CD4-positive, CD25-positive, alpha-beta regulatory T cell (primary cell): ENCODE measurements at places on chromosomes 12 and 14.

DNA sequence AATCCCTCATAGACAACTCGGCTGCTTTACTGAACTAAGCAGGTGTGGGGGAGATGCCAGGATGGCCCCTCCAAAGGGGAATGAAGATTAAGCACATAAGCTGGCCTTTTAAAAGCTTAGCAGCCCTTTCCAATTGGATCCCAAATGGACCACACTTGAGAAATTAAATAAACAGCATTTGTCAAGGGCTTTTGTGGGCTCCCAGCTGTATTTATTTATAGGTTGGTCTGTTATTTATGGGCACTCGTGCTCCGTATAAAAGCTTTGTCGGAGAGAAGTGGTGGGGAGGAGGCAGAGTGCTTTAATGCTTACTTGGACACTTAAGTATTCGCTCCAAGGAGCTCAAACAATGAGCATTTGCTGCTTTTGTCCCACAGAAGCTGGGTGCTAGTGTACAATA lies 580.2 kb downstream of the MED13L start:
- no peak for DNase-seq

GRCh38 chr14:85439696-85440328 lies 90.1 kb upstream of the FLRT2 start:
- DNase-seq: no peak

DNA sequence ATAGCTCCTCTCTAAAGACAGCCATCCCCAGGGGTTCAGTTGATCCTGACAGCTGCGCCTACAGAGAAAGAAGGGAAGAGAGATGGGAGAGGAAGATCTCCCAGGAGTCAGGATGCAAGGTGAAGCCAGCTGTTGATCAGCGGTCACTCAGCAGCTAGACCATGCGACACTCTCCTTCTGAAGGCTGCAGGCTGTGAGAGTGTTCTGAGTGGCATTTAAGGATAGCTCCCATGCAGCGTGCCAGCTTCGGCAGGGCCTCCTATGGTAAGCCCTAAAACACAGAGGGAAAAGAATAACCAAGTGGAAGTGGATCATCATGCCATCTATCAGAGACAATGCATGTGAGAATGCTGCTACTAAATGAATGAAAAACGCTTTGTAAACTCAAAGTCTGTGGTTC lies 197.9 kb upstream of the NUDT4 start:
- DNase-seq: no peak

- no peak for DNase-seq
Measured at GRCh38 chr12:119134284-119135072, 44.3 kb upstream of the HSPB8 start.

DNA sequence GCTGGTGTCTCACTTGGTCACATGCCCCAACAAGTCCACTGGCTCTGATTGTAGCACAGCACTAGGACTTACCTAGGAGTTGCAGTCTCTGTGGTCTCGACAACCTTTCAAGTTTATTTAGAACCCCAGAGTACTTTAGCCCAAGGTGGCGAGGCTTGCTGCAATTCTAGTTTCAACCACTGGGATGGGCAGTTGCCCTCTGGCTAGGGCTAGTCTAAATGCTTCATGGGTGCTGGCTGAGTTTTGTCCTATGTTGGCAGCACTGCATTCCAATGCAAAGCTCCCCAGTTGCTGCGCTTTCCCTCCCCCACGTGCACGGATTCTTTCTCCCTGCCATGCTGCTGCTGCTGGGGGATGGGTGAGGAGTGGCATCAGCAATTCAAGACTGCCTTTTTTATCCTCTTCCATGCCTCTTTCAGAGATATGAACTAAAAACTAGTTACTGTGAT lies 207.9 kb downstream of the SYNE2 start:
- no peak for DNase-seq

DNA sequence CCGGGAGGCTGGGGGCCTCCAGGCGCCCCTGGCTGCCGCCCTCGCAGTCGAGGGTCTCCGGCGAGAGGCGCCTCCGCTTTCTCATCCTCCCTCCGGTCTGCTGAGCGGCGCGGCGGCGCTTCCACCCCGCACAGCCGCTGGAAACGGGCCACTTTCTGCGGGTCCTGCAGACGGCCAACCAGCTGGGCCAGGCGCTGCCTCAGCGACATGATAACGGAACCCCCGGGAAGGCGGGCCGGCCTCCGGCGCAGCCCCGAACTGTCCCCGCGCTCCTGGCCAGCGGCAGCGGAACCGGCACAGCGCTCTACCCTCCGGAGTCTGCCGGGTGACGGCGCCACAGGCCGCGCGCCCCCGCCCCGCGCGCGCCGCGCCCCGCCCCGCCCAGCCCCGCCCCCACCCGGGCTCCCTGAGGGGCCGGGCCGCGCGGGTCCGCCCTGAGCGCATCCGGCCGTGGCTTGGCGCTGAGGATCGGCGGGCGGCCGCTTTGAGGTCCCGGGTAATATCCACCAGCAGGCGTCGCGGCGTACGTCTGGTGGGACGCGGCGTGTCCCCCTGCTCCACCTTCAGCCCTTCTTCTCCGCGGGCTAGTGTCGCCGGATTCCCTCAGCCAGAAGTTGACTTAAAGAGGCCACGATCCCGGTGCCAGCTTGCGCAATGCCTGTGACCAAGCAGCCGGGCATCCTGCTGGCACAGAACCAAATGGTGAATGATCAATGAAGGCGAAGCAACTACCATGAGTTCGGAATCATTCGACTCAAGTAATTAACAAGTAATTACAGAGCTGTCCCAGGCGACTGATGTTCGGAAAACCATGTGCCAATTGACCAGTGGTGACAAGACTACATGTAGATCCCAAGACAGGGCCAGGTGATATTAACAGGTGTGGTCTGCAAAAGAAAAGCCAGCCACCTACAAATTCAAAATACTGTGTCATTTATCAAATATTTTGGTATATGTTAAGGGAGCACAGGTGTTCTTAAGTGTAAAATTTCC lies at the start of gene SGPP1:
Gene SGPP1 (minus strand): TSS at position 330 of the 993 bp plus-strand sequence. CDS start 121 bp downstream, at position 209.
- peak; percentile 81 for DNase-seq

- DNase-seq: peak; percentile 39
Measured at GRCh38 chr12:28552251-28552970, 362.2 kb downstream of the CCDC91 start.

- no peak for DNase-seq
Measured at GRCh38 chr14:104473649-104474494, 105.7 kb upstream of the C14orf180 start.

GRCh38 chr12:32811686-32812392 lies 56.1 kb upstream of the YARS2 start:
- DNase-seq: no peak

- DNase-seq: peak; percentile 54
Measured at GRCh38 chr12:109775172-109775881, 57.9 kb downstream of the TRPV4 start.

GRCh38 chr12:52857500-52857899 lies 8.7 kb upstream of the KRT78 start:
- no peak for DNase-seq

DNA sequence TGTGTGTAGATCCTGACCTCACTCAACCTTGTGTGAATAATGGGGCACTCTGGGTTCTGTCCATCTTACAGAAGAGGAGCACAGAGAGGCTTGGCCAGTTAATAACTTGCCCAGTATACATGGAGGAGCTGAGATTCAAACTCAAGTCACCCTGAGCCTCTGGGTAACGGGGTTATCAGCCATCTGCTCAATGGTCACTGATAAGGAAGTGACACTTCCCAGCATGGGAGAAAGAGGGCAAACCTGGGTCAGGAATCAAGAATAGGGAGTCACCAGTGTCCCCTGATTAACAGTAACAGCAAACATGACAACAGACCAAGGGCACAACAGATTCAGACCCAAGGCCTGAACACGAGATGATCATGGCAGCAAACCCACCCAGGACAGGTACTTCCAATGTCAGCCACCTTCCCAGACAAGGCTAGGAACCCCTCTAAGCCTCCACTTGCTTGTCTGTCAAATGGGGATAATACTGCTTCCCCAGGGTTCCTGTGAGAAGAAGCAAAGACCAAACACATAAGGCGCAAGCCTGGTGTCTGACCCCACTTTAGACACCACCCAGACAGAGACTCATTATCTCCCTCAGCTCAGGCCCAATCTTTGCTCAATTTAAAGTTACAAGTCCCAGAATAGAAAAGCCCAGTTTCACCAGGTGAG lies 3.6 kb downstream of the CCDC85C start:
- DNase-seq: no peak

GRCh38 chr14:23932639-23933038 lies 20.9 kb upstream of the DHRS4 start:
- DNase-seq: no peak

DNA sequence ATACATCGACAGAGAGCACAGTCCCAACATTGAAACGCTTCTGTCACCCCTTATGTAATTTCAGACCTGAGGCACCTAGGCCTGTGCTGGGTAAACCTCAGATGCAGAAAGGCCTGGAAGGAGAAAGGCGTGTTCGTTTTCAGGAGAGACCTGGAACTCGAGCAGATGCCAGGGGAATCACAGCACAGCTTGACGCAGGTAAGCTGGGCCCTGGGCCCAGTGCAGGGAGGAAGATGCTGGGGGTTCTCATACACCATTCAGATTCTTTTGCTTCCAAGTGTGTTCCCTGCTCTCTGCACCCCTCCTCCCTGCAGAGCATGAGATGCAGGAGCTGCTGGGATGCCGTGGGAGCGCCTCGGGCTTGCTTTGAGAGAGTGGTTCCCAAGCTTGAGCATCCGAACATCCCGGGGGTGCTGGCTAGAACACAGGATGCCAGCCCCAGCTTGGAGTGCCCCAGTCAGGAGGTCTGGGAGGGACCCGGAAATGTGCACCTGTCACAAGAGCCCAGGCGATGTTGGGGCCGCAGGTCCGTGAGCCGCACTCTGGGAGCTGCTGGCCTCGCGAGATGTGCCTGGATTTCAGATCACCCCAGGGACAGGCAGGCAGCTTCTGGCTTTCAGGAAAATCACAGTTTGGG lies 35.9 kb downstream of the FZD10 start:
- DNase-seq: no peak

- DNase-seq: no peak
Measured at GRCh38 chr14:85702191-85702590, 172.2 kb downstream of the FLRT2 start.

DNA sequence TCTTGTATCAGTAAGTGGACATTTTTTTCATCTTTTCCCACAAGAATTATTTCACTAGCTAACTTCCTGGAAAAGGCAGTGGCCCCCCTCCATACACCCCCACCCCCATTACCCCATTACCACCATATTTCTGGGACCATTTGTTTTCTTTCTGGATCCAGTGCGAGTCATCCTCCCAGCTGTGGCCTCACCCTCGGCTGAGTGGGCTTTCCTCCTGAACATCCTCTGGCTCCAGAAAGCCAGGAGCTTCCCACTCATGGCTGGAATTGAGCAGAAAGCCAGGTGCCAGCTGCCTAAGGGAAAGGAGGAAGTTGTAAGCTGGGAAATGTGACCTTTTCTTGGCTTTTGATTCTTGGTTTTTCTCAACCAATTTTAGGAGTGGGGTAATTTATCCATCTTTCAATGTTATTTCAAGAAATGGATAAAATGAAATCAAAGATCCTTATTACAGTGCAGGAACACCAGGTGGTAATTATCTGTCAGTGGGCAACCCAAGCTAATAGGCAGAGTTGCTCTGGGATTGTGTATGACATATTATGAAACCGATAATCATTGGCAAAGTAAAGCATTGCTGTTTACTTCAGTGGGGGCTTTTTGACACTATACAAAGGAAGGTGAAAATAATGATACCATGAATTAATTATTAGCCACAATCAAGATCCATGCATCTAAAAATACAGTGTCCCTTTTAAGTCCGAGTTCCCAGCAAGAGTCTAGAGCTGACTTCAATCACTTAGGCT lies 124.6 kb downstream of the KICS2 start:
- DNase-seq: no peak

DNA sequence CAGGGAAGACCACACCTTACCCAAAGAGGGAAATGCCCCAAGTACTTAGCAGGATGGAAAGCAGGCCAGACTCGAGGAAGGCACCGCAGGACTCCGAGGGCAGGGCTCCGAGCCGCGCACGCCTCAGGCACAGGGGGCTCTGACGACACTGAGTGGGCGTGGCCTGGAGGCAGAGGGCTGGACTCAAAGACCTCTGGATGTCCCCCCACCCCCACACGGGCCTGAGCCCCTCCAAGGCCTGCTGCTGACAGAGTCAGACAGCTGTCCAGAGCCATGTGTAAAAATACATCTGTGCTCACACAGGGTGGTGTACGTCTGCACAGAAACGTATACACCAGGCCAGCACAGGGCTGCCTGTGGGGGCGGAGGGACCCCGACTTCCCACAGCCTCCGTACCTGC lies 1.4 kb downstream of the AKT1 start:
- peak; percentile 24 for DNase-seq

DNA sequence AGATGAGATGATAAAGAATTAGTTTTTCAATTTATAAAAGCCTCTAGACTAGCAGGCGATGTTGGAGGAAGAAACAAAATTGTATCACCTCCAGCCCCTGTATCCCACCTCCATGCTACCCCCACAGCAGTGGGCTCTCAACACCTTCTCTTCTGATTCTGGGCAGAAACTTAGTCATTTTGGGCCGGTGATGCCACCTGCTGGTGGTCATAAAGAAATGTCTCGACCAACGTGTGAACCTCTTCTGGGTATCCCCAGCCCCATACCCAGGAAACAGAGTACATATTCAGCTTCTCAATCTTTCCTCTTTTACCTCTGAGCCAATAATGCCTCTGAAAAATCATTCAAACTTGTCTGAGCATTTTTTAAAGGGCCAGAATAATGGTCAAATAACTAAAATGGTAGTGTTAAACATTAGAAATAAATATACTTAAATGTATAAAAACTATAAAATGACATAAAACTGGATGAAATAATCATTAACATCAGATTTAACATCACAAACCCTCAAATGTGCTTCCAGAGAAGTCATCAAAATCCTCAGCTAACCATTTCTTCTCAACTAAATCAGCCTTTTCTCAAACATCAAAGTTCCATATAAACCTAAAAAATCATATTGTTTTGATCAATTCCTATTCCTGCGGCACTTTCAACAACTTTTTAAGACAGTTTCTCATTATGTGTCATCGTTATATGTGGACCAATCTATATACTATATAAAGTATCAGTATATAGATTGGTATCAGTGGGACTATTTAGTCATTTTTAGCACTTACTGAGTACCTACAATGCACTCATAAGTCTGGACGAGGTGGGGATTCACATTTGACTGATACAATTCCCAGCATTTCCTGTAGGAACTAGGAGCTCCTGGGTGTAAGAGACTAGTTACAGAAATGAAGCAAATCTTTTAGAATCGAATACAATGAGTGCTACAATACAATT lies 69.4 kb downstream of the ATXN2 start:
- peak; percentile 40 for DNase-seq

- DNase-seq: peak; percentile 25
Measured at GRCh38 chr12:68497107-68497506, 113.6 kb upstream of the RAP1B start.

- DNase-seq: no peak
Measured at GRCh38 chr14:96790706-96791105, 6.5 kb upstream of the VRK1 start.

GRCh38 chr12:88638966-88639760 lies 58.9 kb upstream of the KITLG start:
- no peak for DNase-seq
